Subcutaneous adipose tissue (tissue), 4 donors: ENCODE measurements at places on chromosomes 3 and 15. TPM values are rescaled to one million over a fixed set of nuclear protein-coding genes. Genes with fewer than 3 reads are reported as not detected.

ISLR2 gene
- total RNA-seq: 1.1 TPM

CKMT1B gene
- not detected for total RNA-seq

FEZF2 gene
- total RNA-seq: not detected

GP9 gene
- total RNA-seq: not detected

AP3B2 gene
- 2.4 TPM for total RNA-seq

SLC25A20 gene
- 58.4 TPM for total RNA-seq

DUOXA1 gene
- total RNA-seq: 1.1 TPM

DAPK2 gene
- total RNA-seq: 15.5 TPM

ISG20 gene
- 8.3 TPM for total RNA-seq

PTPRG gene
- total RNA-seq: 159 TPM

GP5 gene
- total RNA-seq: not detected

SSUH2 gene
- total RNA-seq: 2.1 TPM

C3orf70 gene
- 2.1 TPM for total RNA-seq

AADAC gene
- not detected for total RNA-seq

ADGRG7 gene
- not detected for total RNA-seq
